Articular chondrocyte of knee joint (primary cell): ENCODE measurements at places on chromosomes 4 and X. TPM values are rescaled to one million over a fixed set of nuclear protein-coding genes. Genes with fewer than 3 reads are reported as not detected.

The ACSL1 gene
- total RNA-seq = 27.0 and 31.5 TPM in 2 replicates

The FGB gene
- total RNA-seq = not detected in 2 replicates

The C4orf36 gene
- 0.13 TPM in 1 of 2 replicates, not detected in the other for total RNA-seq

The TBC1D9 gene
- total RNA-seq = 17.2 and 18.4 TPM in 2 replicates

The TMEM35A gene
- total RNA-seq = 0.52 and 0.86 TPM in 2 replicates

The TLR7 gene
- total RNA-seq = not detected in 2 replicates

The UBL4A gene
- 28.0 and 29.6 TPM in 2 replicates for total RNA-seq

The MAGEA4 gene
- not detected in 2 replicates for total RNA-seq

The C4orf46 gene
- 17.8 and 37.0 TPM in 2 replicates for total RNA-seq

The RNF150 gene
- 0.13 and 0.22 TPM in 2 replicates for total RNA-seq

The FRAS1 gene
- under 0.01 and 0.11 TPM in 2 replicates for total RNA-seq

The CFAP47 gene
- total RNA-seq = under 0.01 TPM in 1 of 2 replicates, not detected in the other

The PLRG1 gene
- total RNA-seq = 77.5 and 90.2 TPM in 2 replicates

The TLR6 gene
- total RNA-seq = 5.7 and 6.1 TPM in 2 replicates

The F9 gene
- total RNA-seq = not detected in 2 replicates

The SSX2B gene
- not detected in 2 replicates for total RNA-seq

The TRIM61 gene
- total RNA-seq = 1.3 and 3.6 TPM in 2 replicates
